ENCODE measurements at places on chromosomes 2 and 18. TPM values are rescaled to one million over a fixed set of nuclear protein-coding genes. Genes with fewer than 3 reads are reported as not detected.

LIPG gene
- total RNA-seq, result not detected

CTNNA2 gene
- 0.88 TPM for total RNA-seq

BOLL gene
- not detected for total RNA-seq

LRATD1 gene
- 10.4 TPM for total RNA-seq

DNAH6 gene
- 2.4 TPM for total RNA-seq

GPN1 gene
- total RNA-seq, result 13.3 TPM

OXER1 gene
- total RNA-seq, result 1.9 TPM
